ENCODE measurements at places on chromosomes 7 and 10.

DNA sequence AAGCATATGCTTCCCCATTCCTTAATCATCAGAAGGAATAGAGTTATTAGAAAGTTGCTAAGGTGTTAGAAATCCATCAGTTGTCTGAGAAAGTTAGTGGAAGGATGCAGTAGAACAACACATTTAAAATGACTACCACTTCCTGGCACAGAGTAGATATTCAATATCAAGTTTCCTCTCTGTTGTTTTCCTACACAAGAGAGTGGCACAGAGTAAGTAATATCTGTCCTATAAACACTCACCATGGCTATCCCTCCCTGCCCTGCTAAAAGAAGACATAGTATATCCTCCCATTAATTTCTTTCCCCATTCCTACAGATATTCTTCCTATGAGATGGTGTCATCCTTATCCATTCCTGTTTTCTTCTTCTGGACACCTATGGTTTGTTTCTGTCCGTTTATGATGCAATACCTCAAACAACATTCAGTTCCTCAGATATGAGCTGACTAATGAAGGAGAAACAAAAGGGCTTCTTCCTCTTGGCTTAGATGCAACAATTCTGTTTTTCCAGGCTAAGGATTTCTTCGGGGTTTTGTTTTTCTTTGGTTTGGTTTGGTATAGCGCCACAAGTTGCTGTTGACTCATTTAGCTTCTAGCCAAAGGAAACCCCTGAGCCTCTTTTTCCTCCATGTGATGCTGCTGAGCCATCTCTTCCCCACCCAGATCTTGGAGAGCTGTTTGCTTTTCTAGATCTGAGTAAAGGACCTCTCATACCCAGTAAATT lies 32.9 kb upstream of the BPGM start:
- no peak overlapping the region for H3K27ac ChIP-seq
- no peaks in the 10 kb centered on the region for H3K4me1 ChIP-seq
- no peaks in the 10 kb centered on the region for H3K36me3 ChIP-seq
- H3K4me3 ChIP-seq: no peak overlapping the region

DNA sequence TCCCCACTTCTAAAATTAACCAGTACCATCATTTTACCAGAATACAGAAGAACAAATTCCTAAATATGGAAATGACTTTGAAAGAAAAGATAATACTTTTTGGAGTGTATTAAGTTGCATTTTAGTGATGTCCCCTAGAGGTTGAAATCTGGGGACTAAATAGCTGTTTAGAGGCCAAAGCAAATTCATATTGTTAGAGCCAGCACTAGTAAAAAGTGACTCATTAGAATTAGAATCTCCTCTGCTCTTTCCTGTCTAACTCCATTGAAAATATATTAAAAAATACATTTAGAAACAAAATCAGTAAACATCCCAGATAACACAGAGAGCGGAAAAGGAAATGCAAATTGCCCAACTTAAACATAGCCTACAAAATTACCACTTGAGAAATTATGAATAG lies 1189.6 kb upstream of the C7orf33 start:
- H3K36me3 ChIP-seq: no peaks in the 10 kb centered on the region
- no peaks in the 10 kb centered on the region for H3K4me1 ChIP-seq
- no peak overlapping the region for H3K27ac ChIP-seq
- no peaks in the 10 kb centered on the region for H3K27me3 ChIP-seq

GRCh38 chr10:132311338-132311939 lies 3.7 kb upstream of the STK32C start:
- DNase-seq: no peak
- no peaks in the 10 kb centered on the region for H3K36me3 ChIP-seq
- H3K27ac ChIP-seq: no peak overlapping the region

DNA sequence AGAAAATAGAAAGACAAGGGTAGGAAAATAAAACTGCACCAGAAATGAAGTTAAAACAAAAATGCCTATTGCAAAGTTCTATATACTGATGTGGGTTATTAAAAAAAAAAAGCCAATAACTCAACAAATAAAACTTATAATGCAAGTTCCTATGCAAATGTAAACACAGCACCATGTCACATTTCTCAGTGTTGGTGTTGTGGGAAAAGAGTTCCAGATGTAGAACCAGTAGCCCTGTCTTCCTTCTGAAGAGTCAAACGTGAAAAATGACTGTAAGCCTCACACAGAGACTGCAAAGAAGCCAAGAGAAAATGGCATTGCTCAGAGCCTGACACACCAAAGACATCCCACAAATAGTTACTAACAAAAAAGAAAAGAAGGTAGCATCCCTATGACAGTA lies 10.1 kb downstream of the PON2 start:
- H3K36me3 ChIP-seq: no peaks in the 10 kb centered on the region
- H3K4me3 ChIP-seq: no peak overlapping the region
- H3K27me3 ChIP-seq: no peaks in the 10 kb centered on the region
- DNase-seq: no peak

DNA sequence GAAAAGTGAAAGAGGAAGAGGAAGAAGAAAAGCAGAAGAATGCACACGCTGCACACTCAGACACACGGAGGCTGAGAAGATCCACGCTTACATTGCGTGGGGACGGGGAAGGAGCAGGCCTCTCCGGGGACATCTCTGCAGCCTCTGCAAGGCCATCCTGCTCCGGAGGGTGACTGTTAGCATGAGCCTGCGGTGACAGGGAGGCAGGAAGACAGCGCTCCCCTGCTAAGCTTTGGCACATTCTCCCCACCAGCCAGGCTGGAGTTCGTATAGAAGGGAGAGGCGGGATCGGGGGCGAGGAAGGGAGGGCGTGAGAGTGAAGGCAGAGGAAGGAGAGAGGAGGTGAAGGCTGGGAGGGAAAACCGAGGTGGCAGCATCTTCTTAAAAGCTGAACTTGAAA lies 366.0 kb upstream of the SHH start:
- H3K4me3 ChIP-seq: no peak overlapping the region
- no peaks in the 10 kb centered on the region for H3K4me1 ChIP-seq
- no peak for DNase-seq
- H3K27ac ChIP-seq: no peak overlapping the region

DNA sequence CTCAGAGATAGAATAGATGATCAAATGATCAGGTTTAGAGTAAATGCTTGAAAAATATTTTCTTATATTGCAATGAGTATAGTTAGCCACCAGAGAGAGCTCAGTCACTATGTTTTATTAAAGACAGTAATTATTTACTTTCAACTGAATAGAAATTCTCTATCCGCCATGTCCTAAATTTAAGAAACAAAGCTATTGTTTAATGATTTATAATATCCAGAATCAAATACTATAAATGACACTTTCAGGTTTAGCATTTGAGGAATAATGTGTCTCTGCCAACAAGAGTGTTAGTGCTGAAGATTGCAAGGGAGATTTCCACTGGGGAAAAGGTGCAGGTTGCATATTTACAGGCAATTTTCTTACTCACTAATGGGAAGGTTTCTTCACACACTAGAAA lies 184.7 kb downstream of the DGKB start:
- H3K27me3 ChIP-seq: no peaks in the 10 kb centered on the region
- H3K27ac ChIP-seq: no peak overlapping the region

GRCh38 chr7:135519871-135520270 lies 10.0 kb upstream of the CNOT4 start:
- H3K27ac ChIP-seq: no peak overlapping the region
- H3K4me1 ChIP-seq: no peaks in the 10 kb centered on the region
- no peak for DNase-seq
- no peaks in the 10 kb centered on the region for H3K36me3 ChIP-seq
- no peak overlapping the region for H3K4me3 ChIP-seq

DNA sequence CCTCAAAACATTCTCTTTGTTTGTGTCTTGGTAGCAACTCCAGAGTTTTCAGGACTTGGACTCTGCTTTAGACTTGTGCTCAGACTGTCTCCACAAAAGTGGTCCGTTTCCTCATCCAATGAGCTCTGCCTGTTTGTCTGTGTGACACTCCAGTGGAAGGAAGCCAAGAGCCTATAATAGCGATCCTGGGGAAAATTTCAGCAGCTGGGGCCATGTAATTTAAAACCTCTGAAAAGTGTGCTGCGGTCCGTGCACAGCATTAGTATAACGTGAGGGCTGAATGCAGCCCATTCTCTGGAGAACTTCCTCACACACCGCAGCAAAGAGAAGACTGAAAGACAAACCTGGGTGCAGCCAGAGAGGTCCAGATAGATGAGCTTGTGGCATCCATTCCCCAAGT lies at the start of gene LRRC17:
TSS of gene LRRC17 (plus strand) at position 259 of the 400 bp plus-strand sequence. CDS start 20,914 bp downstream, outside the sequence.
- no peak for DNase-seq
- no peak within 1 kb of the TSS for H3K27ac ChIP-seq
- no peaks in the 10 kb centered on the region for H3K36me3 ChIP-seq
- no peaks in the 10 kb centered on the region for H3K27me3 ChIP-seq
- H3K4me3 ChIP-seq: no peak within 1 kb of the TSS

- no peaks in the 10 kb centered on the region for H3K4me1 ChIP-seq
- H3K27ac ChIP-seq: no peak overlapping the region
- no peaks in the 10 kb centered on the region for H3K27me3 ChIP-seq
- H3K36me3 ChIP-seq: no peaks in the 10 kb centered on the region
These were observed 57.4 kb downstream of the GFRA1 start for GRCh38 chr10:116215651-116216050.

DNA sequence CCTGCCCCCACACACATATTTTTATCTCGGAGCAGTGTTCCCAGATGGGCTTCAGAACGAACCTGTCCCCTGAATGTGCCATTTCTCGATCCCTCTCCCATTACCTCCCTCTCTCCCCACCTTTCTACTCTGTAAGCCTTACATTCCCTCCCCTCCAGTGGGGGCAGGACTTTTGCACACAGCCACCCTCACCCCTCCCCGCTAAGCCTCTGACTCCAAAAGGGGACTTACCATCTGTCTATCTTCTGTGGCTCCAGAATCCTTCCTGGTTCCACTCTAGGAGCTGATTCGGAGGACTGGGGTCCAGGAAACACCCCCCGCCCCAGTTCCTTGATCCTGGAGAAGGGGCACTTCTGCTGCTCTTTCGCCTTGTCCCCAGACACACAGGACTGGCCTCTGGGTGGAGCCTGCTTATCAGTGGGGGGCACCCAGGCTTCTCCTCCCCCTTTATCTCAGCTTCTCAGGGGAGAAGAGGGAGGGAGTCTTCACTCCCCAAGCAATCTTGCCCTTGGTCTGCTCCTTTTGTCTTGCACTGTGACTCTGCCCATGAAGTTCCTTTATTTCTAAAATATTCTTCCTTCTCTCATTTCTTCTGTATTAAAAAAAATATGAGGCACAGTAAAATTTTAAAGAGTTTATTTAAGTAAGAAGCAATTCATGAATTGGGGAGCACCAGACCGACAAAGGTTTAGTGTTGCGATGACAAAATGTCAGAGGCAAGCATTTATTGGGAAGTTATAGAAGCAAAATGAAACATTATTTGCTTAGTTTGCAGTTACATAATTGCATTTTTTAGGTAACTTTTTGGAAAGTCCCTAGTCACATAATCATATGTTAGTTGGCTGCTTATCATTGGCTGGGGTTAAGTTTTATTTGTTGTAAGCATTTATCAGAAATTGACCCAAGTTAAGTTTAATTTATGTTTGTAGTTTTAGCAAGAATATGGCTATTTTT lies at the start of gene KEL:
TSS of gene KEL (minus strand) at position 391 of the 954 bp plus-strand sequence. CDS start at position 234, 157 bp downstream.
- no peak within 1 kb of the TSS for H3K27ac ChIP-seq
- DNase-seq: no peak
- H3K36me3 ChIP-seq: no peaks in the 10 kb centered on the region
- H3K27me3 ChIP-seq: peaks cover 1% of the 10 kb centered on the region

DNA sequence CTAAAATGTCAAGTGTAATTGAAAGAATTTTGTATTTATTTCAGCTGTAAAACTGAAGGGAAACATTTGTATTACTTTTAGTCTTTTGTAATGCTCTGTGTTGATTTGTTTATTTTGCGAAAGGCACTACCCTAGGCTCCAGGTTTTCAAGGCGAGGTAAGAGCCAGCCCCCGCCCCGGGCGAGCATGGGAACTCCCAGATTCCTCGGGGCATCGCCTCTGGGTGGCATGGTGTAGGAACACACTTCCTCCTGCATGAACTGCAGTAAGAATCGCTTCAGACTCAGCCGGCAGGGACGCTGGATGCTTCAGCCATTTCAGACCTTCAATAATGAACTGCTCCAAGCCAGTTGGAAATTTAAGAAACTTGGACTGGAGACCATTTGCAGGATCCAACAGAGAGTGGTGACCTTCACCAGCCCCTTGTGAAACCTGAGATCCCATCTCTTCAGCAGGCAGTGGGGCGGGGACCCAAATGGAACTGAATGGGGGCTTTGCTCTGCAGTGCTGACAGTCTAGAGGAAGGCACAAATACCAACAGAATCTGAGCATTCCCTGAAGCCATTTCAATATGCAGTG lies 544.3 kb upstream of the MGMT start:
- no peak overlapping the region for H3K4me3 ChIP-seq
- H3K27ac ChIP-seq: no peak overlapping the region
- no peaks in the 10 kb centered on the region for H3K4me1 ChIP-seq
- H3K27me3 ChIP-seq: no peaks in the 10 kb centered on the region
- no peaks in the 10 kb centered on the region for H3K36me3 ChIP-seq
- no peak for DNase-seq

DNA sequence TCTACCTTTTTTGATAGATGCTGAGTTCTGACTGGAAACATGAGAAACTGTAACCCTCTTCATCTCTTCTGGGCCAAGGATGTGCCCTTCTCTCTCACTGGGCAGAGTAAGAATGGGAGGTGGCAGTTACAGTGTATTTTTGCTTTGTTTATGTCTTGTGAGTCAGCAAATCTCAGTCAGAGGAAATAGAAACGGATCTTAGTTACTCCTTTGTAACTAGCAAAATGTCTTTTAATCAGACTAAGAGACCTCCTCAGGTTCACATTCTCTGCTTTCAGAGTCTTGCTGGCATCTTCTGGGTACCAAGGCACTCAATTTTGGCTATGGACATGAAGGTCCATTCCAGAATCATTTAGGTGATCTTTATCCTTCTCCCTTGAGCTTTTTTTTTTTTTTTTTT lies 70.9 kb downstream of the HHEX start:
- no peak for DNase-seq
- no peaks in the 10 kb centered on the region for H3K4me1 ChIP-seq
- no peak overlapping the region for H3K27ac ChIP-seq

DNA sequence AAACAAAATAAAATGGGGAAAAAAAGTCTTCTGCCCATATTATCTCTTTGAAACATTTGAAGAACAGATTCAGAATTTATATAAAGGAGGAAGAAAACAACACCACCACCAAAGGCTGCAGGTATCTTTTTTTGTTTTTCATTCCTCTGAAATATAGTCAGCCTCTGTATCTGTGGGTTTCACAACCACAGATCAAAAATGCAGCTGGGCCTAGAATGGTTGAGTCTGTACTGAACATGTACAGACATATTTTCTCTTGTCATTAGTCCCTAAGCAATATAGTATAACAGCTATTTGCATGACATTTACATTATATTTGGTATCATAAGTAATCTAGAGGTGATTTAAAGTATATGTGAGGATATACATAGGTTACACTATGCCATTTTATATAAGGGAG lies 559.7 kb upstream of the LRRN3 start:
- no peak for DNase-seq
- no peaks in the 10 kb centered on the region for H3K4me1 ChIP-seq
- H3K4me3 ChIP-seq: no peak overlapping the region
- H3K27me3 ChIP-seq: no peaks in the 10 kb centered on the region
- H3K36me3 ChIP-seq: no peaks in the 10 kb centered on the region

DNA sequence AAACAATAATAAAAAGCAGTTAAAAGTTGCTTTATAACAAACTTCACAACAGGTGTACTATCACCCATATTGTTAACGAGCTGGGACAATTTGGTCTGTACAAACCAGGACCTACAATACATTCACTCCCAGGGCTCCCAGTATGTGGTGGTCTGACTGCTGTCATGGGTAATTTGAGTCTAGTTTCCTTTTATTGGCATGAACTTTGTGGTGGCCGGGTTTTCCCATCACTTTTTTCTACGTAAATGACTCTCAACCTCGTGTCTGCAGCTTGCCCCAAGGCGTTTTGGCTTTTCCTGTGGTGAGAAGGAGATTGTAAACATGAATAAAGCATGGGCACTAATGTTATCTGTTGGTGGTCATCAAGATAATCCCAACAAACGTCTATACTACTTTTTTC lies 118.7 kb upstream of the CDK6 start:
- H3K4me1 ChIP-seq: no peaks in the 10 kb centered on the region
- no peaks in the 10 kb centered on the region for H3K36me3 ChIP-seq
- H3K27ac ChIP-seq: no peak overlapping the region
- DNase-seq: no peak

Data from naive thymus-derived CD4-positive, alpha-beta T cell (primary cell).